LoVo (cell line): ENCODE measurements at places on chromosomes 11 and 22.

GRCh38 chr11:65291613-65292012 lies 23.1 kb upstream of the CDC42EP2 start:
- DNase-seq = no peak

- no peak for DNase-seq
Measured at GRCh38 chr11:82406611-82407010, 327.1 kb downstream of the FAM181B start.

GRCh38 chr11:75597636-75598035 lies 35.6 kb downstream of the SERPINH1 start:
- peak; percentile 6 for DNase-seq

- no peak for DNase-seq
Measured at GRCh38 chr11:73152086-73152853, 10.2 kb upstream of the FCHSD2 start.

- DNase-seq = peak; percentile 2
Measured at GRCh38 chr22:23718371-23719165, 27.8 kb downstream of the RGL4 start.

- no peak for DNase-seq
Measured at GRCh38 chr22:46017166-46017565, 40.2 kb upstream of the WNT7B start.

DNA sequence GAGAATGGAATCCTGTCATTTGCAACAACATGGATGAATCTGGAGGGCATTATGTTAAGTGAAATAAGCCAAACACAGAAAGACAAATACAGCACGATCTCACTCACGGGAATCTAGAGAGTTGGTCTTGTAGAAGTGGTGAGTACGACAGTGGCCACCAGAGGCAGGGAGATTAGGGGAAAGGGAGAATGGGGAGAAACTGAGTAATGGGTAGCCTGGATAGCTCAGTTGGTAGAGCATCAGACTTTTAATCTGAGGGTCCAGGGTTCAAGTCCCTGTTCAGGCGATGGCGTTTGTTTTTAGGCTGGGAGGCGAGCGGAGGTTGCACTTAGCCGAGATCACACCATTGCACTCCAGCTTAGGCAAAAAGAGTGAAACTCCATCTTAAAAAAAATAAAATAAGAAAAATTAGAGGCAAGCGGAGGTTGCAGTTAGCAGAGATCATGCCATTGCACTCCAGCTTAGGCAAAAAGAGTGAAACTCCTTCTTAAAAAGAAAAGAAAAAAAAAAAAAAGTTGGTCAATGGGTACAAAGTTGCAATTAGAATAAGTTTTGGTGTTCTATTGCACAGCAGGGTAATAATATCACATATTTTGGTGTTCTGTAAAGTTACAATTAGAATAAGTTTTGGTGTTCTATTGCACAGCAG lies 95.7 kb upstream of the UBASH3B start:
- DNase-seq = no peak

- peak; percentile 38 for DNase-seq
Measured at GRCh38 chr11:20355221-20356219, 8.0 kb upstream of the HTATIP2 start.

DNA sequence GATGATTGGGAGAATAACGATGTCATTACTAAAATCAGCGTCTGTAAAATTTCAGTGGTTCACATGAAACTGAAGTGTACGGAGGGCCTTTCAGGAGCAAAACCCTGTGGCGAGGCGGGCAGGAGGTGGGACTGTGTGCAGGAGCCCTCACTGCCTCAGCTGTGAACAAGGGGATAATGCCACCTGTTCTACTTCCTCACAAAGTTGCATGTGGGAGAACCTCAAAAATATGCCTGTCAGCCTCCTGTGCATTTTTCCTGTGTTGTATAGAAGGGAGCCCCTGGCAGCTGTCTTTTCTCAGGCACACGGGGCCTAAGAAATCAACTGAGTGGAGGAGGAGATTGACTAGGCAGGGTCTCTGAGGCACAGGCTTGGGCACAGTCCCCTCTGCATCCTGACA lies 43.0 kb upstream of the MYO18B start:
- no peak for DNase-seq

DNA sequence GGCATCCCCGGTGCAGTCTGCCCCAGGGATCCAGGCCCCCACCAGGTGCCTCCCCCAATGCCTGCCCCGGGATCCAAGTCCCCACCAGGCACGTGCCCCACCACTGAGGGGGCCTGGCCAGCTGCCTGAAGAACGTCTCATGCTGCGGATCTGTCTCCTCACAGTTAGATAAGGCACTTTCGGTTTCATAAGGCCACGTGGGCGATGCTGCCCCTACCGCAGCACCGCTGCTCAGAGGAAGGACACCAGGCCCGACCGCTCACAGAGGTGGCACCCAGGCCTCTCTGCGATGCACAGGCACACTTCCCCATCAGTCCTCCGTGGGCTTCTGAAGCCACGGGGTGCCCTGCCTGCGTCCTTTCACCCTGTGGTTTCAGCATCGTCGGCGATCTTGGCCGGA lies 68.1 kb upstream of the BID start:
- DNase-seq = no peak

- no peak for DNase-seq
Measured at GRCh38 chr11:119103793-119104192, 2.1 kb upstream of the DPAGT1 start.

DNA sequence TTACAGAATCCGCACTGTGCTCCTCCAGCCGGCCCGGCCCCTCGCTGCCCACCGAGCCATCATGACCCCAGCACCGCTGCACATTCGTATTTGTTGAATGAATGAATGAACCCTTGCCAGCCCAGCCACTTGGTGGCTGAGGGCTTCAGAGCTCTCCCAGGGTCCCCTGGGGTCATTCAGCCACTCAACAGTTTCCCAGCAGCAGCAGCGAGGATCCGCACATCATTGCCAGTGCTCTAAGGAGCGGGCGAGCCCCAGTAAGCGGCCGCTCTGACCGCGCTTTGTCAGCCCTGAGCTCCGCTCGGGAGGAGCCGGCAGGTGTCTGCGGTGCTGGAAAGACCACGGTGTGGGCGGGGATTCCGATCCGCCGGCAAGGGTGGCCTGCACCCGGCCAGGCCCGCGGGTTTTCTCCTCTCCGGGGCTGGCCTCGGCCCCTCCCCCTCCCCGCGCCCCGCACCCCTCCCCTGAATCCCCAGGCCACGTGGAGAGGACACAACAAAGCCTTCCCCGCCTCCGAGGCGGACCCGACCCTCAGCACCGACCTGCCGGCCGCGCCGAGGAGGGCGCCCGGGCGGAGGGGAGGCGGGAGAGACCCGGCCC lies 563 bp downstream of the BID start:
- peak; percentile 29 for DNase-seq
